Stimulated activated CD4-positive, alpha-beta T cell treated with anti-CD3 and anti-CD28 coated beads, Interleukin-1b, Interleukin-23, amount 100 ng/mL, for 1 hour (primary cell): ENCODE measurements at places on chromosomes 1 and 21.

GRCh38 chr1:91885213-91885715, 687 bp downstream of the TGFBR3 start:
- no peak for DNase-seq

GRCh38 chr1:201482755-201483154, 13.8 kb upstream of the PHLDA3 start:
- DNase-seq = no peak

DNA sequence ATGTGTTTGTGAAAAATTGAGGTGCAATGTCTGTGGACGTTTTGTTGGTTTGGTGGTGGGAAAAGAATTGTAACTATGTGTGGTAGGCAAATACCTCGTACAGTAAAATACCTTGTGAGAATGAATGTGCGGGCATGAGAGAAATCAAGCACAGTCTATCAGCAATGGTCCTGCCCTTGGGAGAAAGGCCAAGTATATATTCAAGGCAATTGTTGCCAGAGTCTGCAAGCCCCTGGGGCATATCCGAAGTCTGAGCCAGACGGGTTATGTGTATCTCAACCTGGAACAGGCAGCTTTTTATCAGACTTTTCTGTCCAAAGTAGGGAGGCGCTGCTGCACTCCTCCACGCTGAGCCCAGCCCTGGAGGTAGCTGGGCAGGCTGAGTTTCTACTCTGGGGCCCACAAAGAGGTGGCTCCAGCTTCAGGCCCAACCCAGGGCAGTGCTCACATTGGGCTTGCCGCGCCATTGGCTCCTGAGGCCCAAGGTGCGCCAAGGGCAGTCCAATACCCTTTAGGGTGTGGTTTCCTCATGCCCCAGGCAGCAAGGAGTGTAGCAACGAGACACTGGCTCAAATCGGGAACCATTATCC, 9.4 kb upstream of the GNL2 start:
- DNase-seq = no peak

DNA sequence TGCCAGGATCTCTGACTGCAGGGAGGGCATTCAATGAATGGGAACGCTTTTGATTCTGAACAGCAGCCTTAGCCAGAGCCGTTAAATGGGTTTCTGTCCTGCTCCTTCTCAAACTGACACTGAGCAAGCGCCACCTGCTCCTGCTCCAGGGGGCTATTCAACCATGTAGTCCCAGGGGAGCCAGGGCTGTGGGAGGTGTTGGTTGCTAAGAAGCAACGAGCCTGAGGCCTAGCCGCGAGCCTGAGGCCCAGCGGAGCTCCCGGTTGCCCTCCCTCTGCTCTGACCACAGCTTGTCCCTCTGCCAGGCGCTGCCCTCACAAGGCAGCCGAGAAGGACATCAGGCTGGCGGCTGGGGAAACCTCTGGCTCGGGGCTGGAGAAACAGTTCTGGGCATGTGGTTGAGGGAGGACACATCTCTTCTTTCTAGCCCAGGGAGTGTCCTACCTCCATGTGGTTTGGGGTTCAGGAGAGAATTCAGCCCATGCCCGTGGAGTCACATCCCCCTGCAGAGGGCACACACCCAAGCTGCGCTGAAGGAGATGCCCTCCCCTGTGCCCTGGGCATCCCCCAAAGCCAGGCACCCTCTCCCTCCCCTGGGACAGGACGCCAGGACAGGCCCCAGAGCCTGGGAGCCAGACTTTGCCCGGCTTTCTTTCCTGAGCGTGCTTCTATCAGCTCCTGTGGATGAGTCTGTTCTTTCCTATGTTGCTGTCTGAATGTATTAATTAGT, 18.0 kb downstream of the PCP4 start:
- no peak for DNase-seq

DNA sequence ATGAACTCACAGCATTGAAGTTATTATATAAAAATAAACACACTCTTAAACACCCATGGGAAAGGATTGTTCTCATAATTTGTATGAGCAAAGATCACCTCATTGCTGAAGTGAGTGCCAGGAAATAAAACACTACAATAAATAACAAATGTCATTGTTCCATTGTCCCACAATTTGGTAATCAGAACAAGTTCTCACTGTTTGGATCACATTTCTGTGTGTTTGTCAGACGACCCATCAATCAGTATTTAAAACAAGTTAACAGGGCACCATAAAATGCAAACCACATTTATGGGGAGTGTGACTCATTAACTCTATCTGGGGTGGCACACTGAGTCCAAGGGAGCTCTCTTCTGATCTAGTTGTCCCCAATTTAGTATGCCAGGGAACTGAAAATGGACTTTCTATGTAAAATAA, 124.5 kb downstream of the PTPRC start:
- DNase-seq = no peak

DNA sequence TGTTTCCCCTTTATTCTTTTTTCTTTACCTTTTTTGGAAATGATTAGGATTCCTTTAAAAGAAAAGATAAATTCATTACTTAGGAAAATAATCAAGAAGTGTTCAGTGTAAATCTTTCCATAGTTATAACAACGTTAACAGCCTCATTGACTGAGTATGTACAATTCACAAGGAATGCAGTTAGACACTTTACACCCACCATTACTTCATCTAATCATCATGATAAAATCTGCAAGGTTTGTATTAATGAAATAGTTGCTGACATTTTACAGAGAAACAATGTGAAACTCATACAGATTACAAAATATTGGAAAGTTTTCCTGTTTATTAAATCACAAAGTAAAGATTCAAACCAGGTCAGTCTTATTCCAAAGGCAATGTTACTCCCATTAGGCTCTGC, 59.3 kb upstream of the NEGR1 start:
- no peak for DNase-seq

- no peak for DNase-seq
These were observed 15.0 kb downstream of the DPT start for GRCh38 chr1:168714012-168714411.

DNA sequence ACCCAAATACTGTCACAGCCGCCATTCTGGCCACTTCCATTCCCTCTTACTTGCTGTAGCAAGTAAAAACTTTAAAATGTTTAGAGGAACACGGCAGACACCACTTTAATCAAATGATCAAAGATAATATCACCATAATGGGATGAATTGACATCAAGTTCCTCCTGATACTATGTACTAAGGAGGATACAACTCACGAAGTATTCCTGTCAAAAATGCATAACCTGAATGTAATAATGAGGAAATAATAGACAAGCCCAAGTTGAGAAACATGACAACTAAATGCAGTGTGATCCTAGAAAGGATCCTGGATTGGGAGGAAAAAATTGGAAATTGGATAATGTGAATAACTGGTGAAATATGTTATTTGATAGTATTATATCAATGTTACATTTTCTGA, 3.9 kb downstream of the KDF1 start:
- DNase-seq = no peak

- DNase-seq = no peak
These were observed 37.1 kb upstream of the NBL1 start for GRCh38 chr1:19606817-19607642.

DNA sequence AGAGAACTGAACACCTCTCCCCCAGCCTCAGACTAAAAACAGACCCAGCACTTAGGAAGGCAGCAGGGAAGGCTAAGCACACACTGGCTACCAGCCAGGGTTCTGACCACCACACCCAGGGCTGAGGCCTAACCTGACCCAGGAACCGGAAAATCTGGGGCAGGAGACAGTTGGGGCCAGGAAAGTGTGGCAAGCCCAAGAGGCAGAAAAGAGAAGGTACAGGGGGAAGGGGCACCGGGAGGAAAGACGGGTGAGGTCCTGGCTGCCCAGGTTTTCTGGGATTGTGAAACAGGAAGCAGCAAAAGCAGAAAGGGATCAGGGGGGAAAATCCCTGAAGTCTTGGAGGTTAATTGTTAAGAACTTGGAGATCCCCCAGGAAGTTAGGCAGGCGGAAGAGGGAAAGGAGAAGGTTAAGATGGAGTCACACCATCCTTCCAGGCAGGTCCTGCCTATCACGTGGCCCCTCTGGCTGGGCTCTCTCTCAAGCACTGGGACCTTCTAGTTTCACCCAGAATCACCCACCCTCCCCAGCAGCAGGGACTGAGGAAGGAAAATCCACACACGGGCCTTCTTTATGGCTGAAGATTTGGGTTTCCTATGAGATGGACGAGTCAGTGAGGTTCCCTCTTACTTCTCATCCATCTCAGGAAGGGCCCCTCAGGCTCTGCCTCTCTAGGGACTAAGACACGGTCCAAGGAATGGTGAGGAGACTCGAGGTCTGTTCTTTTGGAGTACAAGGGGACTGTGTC, 2.6 kb downstream of the HDGF start:
- DNase-seq = no peak

DNA sequence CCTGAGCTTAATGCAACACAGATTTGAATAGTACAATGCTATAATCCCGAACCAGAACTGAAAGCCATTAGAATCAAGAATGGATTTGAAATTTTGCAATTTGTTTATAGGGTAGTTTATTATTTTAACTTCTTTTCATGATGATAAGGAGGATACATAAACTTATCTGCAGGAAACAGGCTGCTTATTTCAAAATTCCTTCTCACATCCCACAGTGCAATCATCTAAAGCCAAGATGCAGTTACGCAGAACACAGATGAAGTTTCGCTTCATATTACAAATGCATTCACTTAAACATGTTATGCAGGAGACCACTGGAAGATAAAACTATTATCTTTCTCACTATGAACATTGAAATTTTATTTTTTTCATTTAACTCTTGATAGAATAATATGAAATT, 1019.6 kb downstream of the PLA2G4A start:
- DNase-seq = no peak

DNA sequence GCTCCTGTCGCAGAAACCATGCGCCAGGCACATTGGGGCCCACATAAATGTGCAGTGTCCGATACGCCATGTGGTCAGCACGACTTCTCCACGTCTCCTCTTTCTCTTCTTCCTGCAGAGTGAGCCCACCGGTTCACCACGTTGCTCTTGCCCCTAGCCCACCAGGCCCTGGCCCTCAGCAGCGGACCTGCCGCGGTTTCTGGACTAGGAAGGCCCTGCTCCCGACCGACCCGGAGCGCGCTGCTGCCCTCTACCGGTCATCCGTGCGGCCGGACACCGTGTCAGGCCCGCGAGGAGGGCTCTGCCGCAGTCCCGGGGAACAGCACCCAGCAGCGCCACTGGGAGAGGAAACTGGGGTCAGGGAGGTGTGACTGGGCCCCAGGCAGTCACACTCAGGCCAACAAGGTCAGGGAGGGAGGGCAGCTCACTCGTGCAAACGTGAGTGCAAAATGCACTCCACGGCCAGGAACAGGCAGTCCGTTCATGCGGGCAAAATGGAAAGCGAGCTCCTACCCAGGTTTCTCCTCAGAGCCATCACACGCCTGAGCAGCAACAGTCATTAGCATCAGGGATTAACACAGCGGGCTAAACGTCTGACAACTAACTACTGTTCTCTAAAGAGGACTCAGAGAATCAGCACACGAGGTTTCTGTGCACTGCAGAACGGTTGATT, 13.7 kb downstream of the TLR5 start:
- DNase-seq = peak; percentile 26

GRCh38 chr1:153404768-153405167, 11.6 kb upstream of the S100A7A start:
- DNase-seq = peak; percentile 10

DNA sequence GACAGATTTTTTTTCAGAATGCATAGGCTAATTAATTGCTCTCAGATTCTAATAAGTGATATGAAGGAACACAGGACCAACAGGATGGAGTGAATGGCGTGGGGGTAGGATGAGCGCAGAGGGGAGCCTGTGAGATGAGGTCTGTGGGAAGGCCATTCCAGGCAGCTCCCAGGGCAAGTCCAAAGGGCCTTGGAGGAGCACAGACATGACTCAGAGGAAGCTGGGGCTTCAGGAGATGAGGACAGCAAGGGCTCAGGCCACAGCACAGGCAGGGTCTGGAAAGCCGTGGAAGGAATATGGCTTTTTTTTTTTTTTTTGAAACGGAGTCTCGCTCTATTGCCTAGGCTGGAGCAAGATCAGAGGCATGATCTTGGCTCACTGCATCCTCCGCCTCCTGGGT, 35.1 kb downstream of the FMN2 start:
- no peak for DNase-seq

- no peak for DNase-seq
These were observed 23.1 kb downstream of the IL10RB start for GRCh38 chr21:33289199-33289819.

GRCh38 chr1:219585837-219586455, 27.0 kb downstream of the ZC3H11B start:
- DNase-seq = no peak
